Smooth muscle cell of the umbilical artery (primary cell): ENCODE measurements at places on chromosomes 7 and 10. TPM values are rescaled to one million over a fixed set of nuclear protein-coding genes. Genes with fewer than 3 reads are reported as not detected.

Gene ADAM12
- 360 and 389 TPM in 2 replicates for total RNA-seq

Gene CFTR
- total RNA-seq: not detected in 2 replicates

Gene TSPAN33
- total RNA-seq: 0.09 and 1.2 TPM in 2 replicates

Gene ANKRD2
- 0.74 and 0.89 TPM in 2 replicates for total RNA-seq

Gene CALHM1
- total RNA-seq: not detected in 2 replicates

Gene FAM221A
- total RNA-seq: 1.2 and 2.0 TPM in 2 replicates

Gene PRSS37
- not detected in 2 replicates for total RNA-seq

Gene WDR11
- 99.2 and 111 TPM in 2 replicates for total RNA-seq

Gene WIPF3
- total RNA-seq: not detected in 2 replicates

Gene EN2
- under 0.01 TPM in 1 of 2 replicates, not detected in the other for total RNA-seq

Gene CLEC2L
- not detected in 2 replicates for total RNA-seq

Gene SUN3
- not detected in 2 replicates for total RNA-seq

Gene IGFBP3
- total RNA-seq: 138 and 1,139 TPM in 2 replicates

Gene MCMBP
- total RNA-seq: 35.9 and 50.6 TPM in 2 replicates
